Pancreas (tissue), 10 donors: ENCODE measurements at places on chromosomes 6 and 20. TPM values are rescaled to one million over a fixed set of nuclear protein-coding genes. Genes with fewer than 3 reads are reported as not detected.

Gene DEFB124
- not detected for polyA plus RNA-seq

Gene NRN1
- 3.4 TPM for polyA plus RNA-seq

Gene HIVEP1
- polyA plus RNA-seq: 3.8 TPM

Gene PPDPF
- 205 TPM for polyA plus RNA-seq

Gene UBD
- polyA plus RNA-seq: 32.2 TPM

Gene ERVFRD-1
- not detected for polyA plus RNA-seq

Gene SLC17A2
- 0.05 TPM for polyA plus RNA-seq

Gene SLC4A11
- 1.1 TPM for polyA plus RNA-seq

Gene CHRNA4
- polyA plus RNA-seq: not detected

Gene FOXQ1
- 2.6 TPM for polyA plus RNA-seq

Gene RAET1E
- polyA plus RNA-seq: not detected

Gene BPI
- polyA plus RNA-seq: not detected

Gene RBBP8NL
- 2.0 TPM for polyA plus RNA-seq

Gene VGLL2
- not detected for polyA plus RNA-seq

Gene ZNF322
- 6.2 TPM for polyA plus RNA-seq

Gene PGC
- polyA plus RNA-seq: 1.5 TPM

Gene TRIM31
- polyA plus RNA-seq: 0.15 TPM

Gene LY6G6F
- not detected for polyA plus RNA-seq

Gene MEI4
- 0.30 TPM for polyA plus RNA-seq

Gene SPATS1
- polyA plus RNA-seq: 0.19 TPM

Gene C6orf163
- 3.3 TPM for polyA plus RNA-seq

Gene LRRC1
- 7.2 TPM for polyA plus RNA-seq

Gene ADGRF1
- polyA plus RNA-seq: 0.56 TPM

Gene ZSCAN23
- 0.42 TPM for polyA plus RNA-seq

Gene PROKR2
- polyA plus RNA-seq: not detected

Gene RNF39
- 0.38 TPM for polyA plus RNA-seq

Gene UBE2J1
- polyA plus RNA-seq: 15.0 TPM

Gene GABRR1
- polyA plus RNA-seq: 0.02 TPM

Gene ATP9A
- 5.8 TPM for polyA plus RNA-seq

Gene PTPRT
- polyA plus RNA-seq: 1.1 TPM
